ENCODE measurements at places on chromosomes 7 and 10.
A peak's percentile ranks its signal among the peaks of the same experiment; 100 is the strongest.

GRCh38 chr7:40733114-40733513 lies 598.3 kb downstream of the SUGCT start:
- DNase-seq: no peak

DNA sequence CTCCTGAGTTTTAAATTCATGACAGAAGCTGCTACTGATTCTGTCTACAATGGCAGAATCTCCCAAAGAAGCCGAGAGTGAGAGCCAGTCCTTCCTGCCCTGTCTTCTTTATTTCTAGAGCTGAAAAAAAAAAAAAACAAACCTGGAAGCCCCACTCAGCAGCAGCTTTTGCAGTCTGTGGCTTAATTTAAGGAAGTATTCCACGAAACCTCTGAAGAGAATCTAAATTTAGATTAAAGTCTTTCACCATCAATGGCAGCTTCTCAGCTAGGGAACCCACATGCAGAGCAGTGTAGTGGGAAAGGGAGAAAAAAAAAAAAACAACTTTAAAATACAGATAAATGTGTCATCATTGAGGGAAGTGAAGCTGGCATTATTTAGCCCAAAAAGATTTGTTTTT lies 23.4 kb downstream of the SMURF1 start:
- peak; percentile 24 for DNase-seq

GRCh38 chr7:138937484-138937883 lies 43.7 kb downstream of the KIAA1549 start:
- DNase-seq: no peak

DNA sequence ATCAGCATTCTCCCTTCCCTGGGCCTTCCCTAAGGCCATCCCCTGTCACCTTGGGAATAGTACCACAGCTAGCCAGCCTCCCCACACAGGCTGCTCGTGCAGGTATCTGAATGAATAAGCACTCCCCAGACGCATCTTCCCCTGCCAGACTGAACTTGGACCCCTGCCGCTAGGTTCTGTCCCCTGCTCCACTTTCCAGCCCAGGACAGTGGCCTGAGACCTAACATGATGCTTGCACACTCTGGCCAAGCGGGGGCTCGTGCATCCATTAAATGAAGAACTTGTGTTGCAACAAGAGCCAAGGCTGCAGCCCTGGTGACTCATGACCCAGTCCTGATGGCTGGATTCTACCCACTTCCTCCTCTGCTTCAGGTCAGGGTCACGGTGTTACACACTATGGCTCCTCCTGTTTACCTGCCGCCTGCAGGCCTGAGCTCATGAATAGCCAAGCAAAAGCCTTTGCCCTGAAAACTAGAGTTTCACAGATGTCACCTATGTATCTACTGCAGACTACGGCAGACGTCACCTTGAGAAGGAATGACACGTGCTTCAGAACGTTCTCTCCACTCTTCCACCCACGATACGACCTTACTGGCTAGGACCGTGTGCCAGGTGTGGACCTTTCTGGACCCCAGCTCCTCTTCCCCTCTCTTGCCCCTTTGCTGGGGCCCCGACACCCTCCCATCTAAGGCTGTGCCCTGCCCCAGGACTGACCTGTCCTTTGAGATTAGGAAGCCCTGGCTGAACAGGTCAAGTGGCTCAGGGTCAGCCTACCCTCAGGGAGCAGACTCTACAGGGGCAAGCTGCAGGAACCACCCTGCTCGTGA lies 6.5 kb downstream of the ASB13 start:
- DNase-seq: no peak

DNA sequence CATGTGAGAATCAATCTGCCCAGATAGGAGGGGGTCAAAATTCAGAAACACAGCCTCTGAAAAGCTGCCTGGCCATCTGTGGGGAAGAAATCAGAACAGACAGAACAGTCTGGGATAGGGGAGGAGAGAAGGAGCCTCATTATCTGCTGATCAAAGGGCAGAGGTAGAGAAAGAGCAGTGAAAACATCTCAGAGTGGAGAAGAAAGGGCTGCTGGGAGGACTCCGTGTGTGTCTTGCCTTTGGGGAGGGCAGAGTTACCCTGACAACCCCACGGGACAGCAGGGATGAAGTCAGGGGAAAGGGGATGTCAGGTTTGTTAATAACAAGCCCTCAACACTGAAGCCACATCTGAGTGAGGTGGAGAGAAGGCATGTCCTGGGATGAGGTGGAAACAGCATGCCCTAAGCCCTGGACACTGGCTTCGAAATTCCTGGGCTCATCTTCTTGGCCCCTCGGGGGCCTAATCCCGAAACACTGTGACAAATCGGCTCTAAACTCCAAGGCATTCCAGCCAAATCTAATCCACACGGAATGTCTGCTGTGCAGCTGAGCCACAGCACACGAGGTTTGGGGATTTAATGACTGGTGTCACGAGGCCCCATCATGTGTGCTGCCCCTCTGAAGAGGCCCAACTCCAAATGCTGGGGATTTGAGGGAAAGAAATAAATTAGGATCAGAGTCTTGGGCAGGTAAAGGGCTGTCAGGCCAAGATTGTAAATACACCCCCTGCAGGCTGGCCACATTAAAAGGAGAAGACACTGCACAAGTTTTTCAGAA lies 82.8 kb upstream of the FGFR2 start:
- DNase-seq: no peak

- DNase-seq: no peak
These were observed 114.2 kb upstream of the GPR22 start for GRCh38 chr7:107355616-107356015.

DNA sequence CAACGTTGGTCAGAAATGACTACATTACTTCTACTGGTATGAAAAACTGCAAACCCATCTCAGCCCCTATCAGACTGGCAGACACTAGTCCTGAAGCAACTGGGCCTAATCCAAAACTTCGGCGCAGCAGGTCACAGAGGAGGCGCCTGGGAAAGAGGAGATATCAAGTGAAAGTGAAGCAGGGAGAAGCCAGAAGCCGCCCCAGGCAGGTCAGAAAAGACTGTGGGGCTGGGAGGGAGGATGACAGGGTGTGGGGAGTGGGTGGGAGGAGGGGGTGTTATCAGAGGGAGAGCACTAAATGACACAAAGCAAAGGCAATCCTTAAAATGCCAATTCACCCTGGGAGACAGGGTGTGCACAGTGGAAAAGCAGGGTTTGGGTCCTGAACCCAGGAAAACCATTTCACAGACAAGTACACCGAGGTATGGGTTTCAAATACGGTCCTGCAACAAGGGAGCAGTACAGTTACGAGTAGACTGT lies 731 bp downstream of the CHCHD3 start:
- no peak for DNase-seq

- DNase-seq: no peak
These were observed 153.5 kb downstream of the PARD3 start for GRCh38 chr10:34661580-34661979.

- DNase-seq: peak; percentile 77
These were observed 146.0 kb downstream of the TNS3 start for GRCh38 chr7:47435889-47436312.

- DNase-seq: no peak
These were observed 6.1 kb upstream of the ANKRD2 start for GRCh38 chr10:97566336-97566996.

- DNase-seq: no peak
These were observed 756.7 kb downstream of the GATA3 start for GRCh38 chr10:8811201-8811600.

DNA sequence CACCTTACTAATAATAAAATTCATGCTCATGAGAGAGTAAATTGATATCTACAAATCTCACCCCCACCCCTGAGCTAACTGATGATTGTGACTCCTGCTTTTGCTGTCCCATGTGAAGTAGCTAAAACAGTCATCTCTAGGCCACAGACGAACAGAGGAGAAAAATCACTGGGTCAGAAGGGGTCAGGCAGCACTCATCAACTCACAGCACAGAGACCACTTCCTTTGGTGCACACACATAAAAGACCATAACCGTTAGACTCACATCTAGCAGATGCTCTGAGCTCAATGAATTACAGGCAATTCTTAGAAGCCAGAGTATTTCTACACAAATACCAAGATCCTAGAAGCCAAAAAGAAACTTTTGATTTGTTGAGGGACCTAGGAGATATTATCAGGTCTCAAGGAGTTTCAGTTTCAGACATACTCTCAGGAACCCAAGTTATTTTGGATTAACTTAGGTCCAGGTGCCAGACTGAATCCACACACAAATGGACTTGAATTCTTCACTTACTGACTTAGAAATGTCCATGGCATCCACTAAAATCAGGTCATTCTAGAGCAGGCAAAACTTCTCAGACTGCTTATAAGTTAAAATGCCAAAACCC lies 65.0 kb upstream of the TES start:
- no peak for DNase-seq

DNA sequence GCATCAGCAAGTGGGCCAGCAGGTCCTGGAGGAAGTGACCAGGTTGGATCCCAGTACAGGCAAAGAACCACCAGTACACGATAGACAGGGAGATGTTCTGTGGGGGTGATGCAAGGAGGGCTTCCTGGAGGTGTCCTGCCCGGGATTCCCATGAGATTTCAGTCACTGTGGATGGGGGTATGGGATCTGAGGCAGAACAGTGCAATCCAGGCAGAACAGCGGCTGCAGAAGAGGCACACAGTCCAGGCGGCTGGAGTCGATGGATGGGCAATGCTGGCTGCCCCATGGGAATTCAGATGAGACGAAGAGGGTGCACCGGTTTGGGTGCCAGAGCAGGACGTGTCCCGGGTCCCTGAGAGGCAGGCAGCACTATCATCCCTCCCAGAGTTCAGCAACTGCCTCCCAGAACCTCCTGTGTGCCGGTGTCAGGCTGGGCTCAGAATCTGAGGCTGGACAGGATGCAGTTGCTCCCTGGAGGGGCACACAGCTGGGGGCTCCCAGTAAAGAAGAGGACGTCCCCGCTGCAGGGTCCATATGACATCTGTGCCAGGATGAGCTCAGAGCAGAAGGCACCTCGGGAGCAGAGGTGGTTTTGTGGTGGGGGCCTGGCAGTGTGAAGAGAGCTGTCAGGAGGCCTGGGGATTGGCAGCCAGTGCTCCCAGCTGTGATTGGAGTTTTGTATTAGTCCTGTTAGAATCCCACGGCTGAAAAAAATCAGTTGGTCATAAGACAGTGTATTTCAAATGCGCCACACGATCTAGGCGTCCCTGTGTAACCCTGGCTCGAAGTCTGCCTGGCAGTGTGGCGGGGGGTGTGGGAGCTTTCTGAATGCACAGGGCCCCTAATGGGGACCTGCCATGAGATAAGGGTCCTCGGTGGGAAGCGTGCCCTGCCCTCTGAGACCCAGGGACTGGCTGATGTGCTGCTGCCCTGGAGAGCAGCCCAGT lies 3.2 kb downstream of the KNDC1 start:
- DNase-seq: peak; percentile 53

DNA sequence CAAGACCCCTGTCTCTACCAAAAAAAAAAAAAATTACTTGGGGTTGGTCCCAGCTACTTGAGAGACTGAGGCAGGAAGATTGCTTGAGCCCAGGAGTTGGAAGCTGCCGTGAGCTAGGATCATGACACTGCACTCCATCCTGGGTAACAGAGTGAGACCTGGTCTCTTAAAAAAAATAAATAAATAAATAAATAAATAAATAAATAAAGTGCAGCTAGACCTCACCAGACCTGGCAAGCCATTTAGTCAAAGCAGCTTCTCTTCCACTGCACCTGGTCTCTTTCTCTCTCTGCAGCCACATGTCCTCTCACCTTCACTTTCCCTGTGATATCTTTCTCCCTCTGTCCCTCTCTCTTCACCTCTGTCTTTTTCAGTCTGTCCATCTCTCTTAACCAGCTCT lies 75.2 kb upstream of the CHCHD3 start:
- no peak for DNase-seq

DNA sequence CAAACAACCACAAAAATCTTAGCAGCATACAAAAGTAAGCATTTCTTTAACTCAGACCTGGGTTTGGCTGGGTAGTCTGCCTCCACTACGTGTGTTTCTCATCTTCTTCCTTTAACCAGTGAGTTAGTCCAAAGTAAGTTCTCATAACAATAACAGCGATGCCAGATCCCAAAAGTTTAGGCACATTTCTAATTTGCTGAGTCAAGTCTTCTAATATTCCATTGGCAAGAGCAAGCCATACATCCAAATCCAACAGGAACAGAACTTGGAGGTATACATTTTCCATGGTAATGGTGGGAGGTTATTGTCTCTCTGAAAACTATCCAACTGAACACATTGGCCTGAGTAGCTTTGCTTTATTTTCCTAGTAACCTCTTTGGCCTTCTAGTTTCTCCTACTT lies 115.7 kb upstream of the CNTNAP2 start:
- DNase-seq: no peak

GRCh38 chr7:148515237-148515636 lies 75.3 kb upstream of the C7orf33 start:
- DNase-seq: no peak

DNA sequence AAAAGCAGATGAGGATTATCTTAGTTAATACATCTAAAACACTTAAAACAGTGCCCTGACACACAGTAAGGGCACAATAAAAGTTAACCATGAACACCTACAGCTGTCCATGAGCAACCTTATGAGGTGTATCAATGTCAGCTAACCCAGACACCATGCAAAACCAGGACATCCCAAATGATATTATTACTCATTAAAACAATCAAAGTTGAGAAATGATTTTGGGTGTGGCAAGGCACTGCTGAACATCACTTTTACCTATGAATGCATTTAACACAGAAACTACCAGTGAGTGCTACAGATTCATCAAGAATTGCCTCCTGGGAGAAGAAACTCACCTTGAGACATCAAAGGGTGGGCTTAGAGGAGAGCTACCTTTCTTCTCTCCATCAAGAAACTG lies 18.3 kb downstream of the IRF5 start:
- DNase-seq: no peak

DNA sequence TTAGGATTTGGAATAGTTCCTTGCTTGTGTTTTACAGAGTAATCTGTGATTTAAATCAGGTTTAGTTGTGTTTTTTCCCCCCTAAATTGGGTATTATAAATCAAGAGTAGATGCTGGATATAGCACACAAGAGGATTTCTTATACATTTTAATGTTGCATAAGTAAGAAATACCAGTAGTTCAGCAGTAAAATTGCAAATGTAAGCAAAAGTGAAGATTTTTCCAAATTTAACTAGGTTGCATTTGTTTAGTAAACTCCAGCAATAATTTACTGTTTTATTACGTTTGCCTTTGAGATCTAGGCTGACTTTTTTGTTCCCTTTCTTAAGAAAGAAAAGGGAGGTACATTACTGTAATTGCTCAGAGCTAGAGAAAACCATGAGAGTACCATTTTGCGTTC lies 207.3 kb downstream of the LRMDA start:
- DNase-seq: no peak

- no peak for DNase-seq
These were observed 5.9 kb upstream of the OR2A25 start for GRCh38 chr7:144063710-144064109.

DNA sequence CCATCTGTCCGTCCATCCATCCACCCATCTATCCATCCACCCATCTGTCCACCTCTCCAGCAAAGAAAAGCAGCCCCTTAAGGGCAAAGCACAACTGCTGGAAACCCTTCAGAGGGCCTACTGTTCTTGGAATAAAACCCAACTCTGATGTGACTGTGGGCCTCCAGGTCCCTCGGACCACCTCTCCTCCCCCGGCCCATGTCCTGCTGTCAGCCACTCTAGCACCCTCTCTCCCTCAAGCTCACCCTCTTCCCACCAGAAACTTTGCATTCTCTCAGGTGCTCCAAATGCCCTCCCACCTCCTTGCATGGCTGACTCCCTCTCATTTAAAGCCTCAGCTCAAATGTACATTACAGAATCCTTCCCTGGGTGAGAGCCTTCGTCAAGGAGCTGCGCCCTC lies 110.3 kb downstream of the ARHGAP22 start:
- no peak for DNase-seq

Data from midbrain (tissue), 1 donor.